A172 (cell line): ENCODE measurements at places on chromosomes 12 and 14. TPM values are rescaled to one million over a fixed set of nuclear protein-coding genes. Genes with fewer than 3 reads are reported as not detected.
A peak's percentile ranks its signal among the peaks of the same experiment; 100 is the strongest.

GPR84 gene
- not detected in 2 replicates for total RNA-seq

GRCh38 chr14:64937821-64938193, 4.7 kb downstream of the GPX2 start:
- peak; percentile 3 for DNase-seq

DNA sequence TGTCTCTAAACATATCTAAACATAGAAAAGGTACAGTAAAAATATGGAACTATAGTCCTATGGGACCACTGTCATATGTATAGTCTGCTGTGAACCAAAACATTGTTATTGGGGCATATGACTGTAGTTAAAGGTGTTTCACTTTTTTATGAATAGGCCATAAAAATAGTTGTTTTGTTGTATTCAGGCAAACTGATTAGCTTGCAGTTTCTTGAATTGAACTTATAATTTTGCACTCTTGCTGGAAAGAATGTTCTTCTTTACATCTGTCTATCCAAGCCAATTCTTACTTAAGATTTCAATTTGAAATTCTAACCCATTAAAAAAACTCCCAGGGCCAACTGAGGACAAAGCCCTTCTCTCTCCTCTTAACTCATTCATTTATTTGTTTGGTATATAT, 234.1 kb downstream of the NOVA1 start:
- DNase-seq, result no peak

DNA sequence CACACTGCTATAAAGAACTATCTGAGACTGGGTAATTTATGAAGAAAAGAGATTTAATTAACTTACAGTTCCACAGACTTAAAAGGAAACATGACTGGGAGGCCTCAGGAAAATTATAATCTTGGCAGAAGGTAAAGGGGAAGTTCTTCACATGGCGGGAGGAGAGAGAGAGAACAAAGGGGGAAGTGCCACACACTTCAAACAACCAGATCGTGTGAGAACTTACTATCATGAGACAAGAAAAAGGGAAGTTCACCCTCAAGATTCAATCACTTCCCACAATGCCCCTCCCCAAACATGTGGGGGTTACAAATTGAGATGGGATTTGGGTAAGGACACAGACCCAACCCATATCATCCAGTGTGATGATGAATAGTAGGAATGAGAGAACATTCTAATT, 366.5 kb downstream of the LRFN5 start:
- DNase-seq, result no peak

DNA sequence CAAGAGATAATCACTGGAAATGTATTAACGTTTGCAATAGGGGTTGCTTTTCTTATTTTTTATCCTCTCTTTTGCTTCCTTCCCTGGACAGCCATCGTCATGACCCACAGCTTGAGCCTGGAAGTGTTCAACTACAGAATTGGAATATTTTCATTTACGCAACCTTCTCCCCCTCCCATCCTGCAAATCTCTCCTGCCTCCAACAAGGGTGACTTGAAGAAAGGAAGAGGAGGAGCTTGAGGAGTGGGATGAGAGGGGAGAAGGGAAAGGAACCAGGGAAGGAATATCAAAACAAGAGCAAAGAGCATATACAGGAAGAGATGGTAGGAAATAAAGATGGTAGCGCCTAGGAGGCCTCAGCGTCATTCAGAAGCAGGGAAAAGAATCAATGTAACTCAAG, 1.6 kb upstream of the MANSC4 start:
- no peak for DNase-seq

- no peak for DNase-seq
These were observed 118.7 kb downstream of the PRIMA1 start for GRCh38 chr14:93669632-93670031.
